H9 (cell line): ENCODE measurements at places on chromosomes 16 and 17. TPM values are rescaled to one million over a fixed set of nuclear protein-coding genes. Genes with fewer than 3 reads are reported as not detected.

The PABPN1L gene
- total RNA-seq: not detected in 2 replicates

The KRTAP16-1 gene
- not detected in 2 replicates for total RNA-seq

The NHERF2 gene
- total RNA-seq: 15.3 and 18.4 TPM in 2 replicates

- no peak for DNase-seq
Measured at GRCh38 chr17:4777969-4778760, 6.5 kb downstream of the TM4SF5 start.

- no peak for DNase-seq
Measured at GRCh38 chr16:69929480-69929879, 21.7 kb upstream of the CLEC18A start.

GRCh38 chr16:77785373-77785764, 3.0 kb upstream of the VAT1L start:
- DNase-seq: no peak

DNA sequence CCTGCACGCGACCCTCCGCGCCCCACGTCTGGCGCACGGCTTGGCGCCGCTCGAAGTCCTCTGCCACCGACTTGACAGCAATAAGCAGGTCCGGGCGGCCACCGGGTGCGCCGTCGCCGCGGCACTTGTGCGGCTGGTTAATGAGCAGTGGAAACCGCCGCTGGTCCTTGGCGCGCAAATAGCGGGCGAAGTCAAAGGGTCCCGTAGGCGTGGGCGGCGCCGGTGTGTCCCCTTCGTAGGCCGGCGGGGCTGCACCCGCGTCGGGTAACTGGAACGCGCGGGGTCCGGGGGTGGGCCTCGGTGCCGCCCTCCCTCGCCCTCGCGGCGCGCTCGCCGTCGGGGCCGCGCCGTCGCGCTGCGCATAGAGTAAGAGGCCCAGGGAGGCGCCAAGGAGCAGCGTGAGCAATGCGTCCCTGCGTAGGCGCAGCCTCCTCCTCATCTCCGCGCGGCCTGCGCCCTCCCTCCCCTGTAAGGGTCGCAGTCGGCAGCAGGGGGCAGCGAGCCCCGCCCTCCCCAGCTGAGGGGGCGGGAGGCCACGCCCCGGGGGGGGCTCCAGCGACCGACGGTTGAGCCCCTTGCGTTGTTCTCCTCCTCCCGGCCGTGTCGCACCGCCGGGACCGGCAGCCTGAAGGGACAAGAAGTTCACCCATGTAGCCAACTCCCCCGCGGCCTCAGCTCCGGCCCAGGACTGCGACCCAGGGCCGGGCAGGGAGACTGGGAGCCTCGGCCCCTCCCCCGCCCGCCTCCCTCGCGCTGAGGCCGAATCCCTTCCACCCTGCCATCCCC, 558 bp downstream of the B3GNT9 start:
- peak; percentile 84 for DNase-seq

GRCh38 chr16:77117707-77118106, 73.3 kb upstream of the MON1B start:
- DNase-seq: no peak
